HCT116 (cell line): ENCODE measurements at places on chromosomes 5 and 9. TPM values are rescaled to one million over a fixed set of nuclear protein-coding genes. Genes with fewer than 3 reads are reported as not detected.

- DNase-seq = no peak
- H3K36me3 ChIP-seq = no peaks in the 10 kb centered on the region
- no peak overlapping the region for H3K27ac ChIP-seq
- H3K27me3 ChIP-seq = peaks cover 47% of the 10 kb centered on the region
- H3K4me3 ChIP-seq = no peak overlapping the region
- H3K4me1 ChIP-seq = no peaks in the 10 kb centered on the region
These were observed 11.7 kb upstream of the ESM1 start for GRCh38 chr5:54997081-54997480.

GRCh38 chr9:120792898-120793765, at the start of gene FBXW2:
TSS of gene FBXW2 (minus strand) at chr9:120793416. CDS start at chr9:120788258, 5,158 bp downstream.
- H3K36me3 ChIP-seq = peaks cover 4% of the 10 kb centered on the region; the same call in 1 of the 2 replicates
- peak within 1 kb of the TSS; percentile 90 for H3K4me3 ChIP-seq
- H3K27ac ChIP-seq = peak within 1 kb of the TSS; percentile 77

DNA sequence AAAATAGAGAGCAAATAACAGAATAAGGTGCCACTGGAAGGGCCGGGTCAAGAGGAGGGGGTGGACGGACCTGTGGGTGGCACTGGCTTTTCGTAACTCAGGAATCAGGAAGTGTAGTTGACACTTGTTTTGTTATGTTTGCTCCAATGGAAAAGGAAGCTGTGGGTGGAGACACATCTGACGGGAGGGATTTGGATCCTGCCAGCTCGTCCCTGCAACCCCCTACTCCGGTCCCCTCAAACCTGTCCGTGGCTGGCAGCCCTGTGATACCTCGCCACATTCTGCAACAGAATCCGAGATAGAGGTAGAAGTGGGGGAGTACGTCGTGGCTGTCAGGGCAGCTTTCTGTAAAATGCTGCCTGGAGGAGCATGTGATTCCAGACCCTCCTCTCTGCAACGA, 104.2 kb upstream of the IER5L start:
- peaks cover 24% of the 10 kb centered on the region for H3K4me1 ChIP-seq
- H3K4me3 ChIP-seq = no peak overlapping the region
- no peaks in the 10 kb centered on the region for H3K27me3 ChIP-seq

GRCh38 chr5:68543212-68543611, 327.7 kb downstream of the PIK3R1 start:
- H3K4me3 ChIP-seq = no peak overlapping the region
- no peak overlapping the region for H3K27ac ChIP-seq

DNA sequence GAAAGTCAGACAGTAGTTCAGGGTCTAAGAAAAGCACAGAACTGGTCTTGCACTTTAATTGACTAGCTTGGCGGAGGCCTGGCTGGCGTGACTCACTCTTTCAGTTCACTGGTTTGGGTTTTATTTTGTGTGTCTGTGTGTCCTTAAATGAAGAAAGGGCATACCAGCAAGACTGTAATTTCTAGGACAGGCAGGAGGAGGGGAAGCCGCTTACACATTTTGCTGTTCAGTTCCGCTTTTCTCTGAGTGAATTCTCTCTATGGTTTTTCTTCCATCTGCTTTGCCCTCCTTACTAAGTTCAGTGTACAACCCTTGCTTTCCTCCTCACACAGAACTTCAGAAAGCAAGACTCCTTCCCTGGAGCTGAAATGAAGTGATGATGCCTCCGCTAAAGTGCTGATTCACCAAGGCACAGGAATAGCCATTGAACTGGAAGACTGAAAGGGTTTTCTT, 150.8 kb downstream of the MEF2C start:
- H3K27ac ChIP-seq = no peak overlapping the region
- no peak for DNase-seq

DNA sequence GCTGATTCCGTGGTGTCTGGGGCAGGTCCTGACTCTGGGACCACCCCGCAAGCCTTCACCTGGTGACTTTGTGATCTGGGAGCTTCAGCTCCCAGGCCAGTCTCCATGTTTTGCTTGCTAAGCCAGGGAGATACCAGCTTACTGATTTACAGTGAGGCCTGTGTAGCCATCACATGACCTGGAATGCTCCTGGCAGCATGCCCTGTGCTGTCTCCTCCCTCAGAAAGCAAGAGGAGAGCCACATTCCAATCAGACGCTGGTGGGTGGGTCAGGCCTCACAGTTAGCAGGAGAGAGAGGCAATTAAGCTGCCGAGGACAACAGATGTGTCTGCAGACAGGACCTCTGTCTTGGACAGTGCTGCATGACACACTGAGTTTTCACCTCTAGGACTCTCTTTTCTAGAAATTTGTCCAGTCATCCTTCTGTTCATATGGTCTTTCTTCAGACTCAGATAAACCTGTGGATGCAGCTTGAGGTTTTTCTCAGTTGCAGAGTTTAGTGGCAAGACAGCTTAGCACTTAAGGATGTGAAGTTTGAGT, 24.4 kb upstream of the GRPEL2 start:
- H3K27ac ChIP-seq = no peak overlapping the region
- H3K4me1 ChIP-seq = peaks cover 13% of the 10 kb centered on the region
- peak; percentile 63 for DNase-seq
- no peaks in the 10 kb centered on the region for H3K36me3 ChIP-seq
- peak overlapping the region; percentile 1; the same call in 1 of the 2 replicates for H3K4me3 ChIP-seq
- H3K27me3 ChIP-seq = no peaks in the 10 kb centered on the region

DNA sequence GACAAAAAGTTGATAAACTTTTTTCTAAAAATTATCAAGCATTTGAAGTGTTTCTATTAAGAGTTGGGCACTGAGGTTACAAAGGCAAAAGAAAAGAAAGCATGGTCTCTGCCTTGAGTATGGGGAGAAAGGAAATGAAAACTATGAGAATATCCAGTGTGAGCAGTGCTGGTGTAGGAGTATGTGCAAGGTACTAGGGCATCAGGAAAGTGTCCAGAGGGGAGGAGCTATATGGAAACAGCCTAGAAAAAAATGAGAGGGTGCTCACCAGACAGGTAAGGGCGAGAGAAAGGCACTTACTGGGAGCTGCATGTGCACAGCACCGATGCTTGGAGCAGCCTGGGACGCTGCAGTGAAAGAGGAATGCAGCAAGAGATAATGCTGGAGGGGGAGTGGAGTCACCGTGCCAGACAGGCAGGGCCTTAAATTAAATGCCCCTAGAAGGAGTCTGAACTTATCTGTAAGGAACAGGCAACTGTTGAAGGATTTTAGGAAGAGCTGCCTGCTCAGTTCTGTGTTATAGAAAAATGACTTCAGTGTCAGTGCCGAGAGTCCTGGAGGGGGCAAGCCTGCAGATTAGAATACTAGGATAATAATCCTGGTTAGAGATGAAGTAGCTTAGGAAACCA, 14.0 kb downstream of the MCC start:
- no peaks in the 10 kb centered on the region for H3K36me3 ChIP-seq
- DNase-seq = no peak

GRCh38 chr5:35198075-35198474, 32.2 kb downstream of the PRLR start:
- no peaks in the 10 kb centered on the region for H3K4me1 ChIP-seq
- H3K4me3 ChIP-seq = no peak overlapping the region
- no peak overlapping the region for H3K27ac ChIP-seq
- no peaks in the 10 kb centered on the region for H3K36me3 ChIP-seq
- DNase-seq = no peak

- no peaks in the 10 kb centered on the region for H3K4me1 ChIP-seq
- no peaks in the 10 kb centered on the region for H3K36me3 ChIP-seq
- H3K27me3 ChIP-seq = no peaks in the 10 kb centered on the region
- no peak overlapping the region for H3K4me3 ChIP-seq
- DNase-seq = no peak
These were observed 105.0 kb upstream of the PRSS3 start for GRCh38 chr9:33690143-33690933.

Gene SPEF2
- total RNA-seq = 4.6 TPM

Gene CLINT1
- 69.2 TPM for total RNA-seq

Gene FBXW11
- 52.0 TPM for total RNA-seq

Gene ORM2
- 0.59 TPM for total RNA-seq

Gene DROSHA
- 73.5 TPM for total RNA-seq
